Activated CD4-positive, alpha-beta memory T cell treated with anti-CD3 and anti-CD28 coated beads for 36 hours (primary cell): ENCODE measurements at places on chromosomes 6 and 20.

DNA sequence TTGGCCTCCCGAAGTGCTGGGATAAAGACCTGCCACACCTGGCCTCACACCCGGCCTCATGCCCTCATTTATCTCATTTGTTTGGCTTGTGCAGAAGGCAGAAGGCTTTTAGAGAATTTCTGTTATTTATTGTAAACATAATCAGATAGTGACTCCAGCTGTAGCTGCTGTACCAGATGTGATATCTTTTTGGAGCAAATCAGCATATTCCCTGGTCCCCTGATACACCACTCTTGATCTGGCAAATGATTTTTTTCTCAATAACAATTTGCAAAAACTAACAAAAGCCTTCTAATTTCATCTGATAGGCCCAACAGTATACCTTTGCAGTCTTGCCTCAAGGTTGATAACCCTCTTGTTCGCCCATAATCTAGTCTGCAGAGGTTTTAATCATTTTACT lies 26.5 kb upstream of the TULP1 start:
- DNase-seq: no peak

GRCh38 chr20:17810847-17811627 lies 111.3 kb downstream of the BANF2 start:
- no peak for DNase-seq

DNA sequence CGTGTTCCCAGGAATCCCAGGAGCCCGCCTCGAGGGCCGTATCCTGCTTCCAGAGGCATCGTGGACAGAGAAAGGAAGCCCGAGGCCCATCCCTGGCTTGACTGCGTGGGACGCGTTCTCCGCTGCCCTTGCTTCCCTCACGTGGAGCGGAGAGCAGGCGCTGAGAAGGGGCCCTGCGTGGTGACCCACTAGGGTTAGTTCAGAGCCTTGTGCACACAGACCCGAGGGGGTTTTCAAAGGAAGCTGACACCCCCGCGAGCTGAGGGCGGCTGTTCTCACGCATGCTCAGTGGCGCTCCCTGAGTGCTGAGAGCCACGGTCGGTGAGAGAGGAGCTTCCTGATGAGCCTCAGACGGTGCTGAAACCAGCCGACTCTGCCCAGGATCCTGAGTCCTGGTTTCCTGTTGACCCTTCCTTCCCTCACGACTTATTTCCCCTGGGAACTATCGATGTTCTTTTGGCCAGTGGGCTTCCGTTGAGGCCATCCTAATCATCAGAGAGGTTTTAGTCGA lies 28.9 kb upstream of the CCR6 start:
- peak; percentile 82 for DNase-seq

GRCh38 chr20:46406200-46406985 lies at the start of gene ELMO2:
Gene ELMO2 (minus strand): TSS chr20:46406615. CDS start chr20:46394482, 12,133 bp downstream.
- peak; percentile 98 for DNase-seq

- no peak for DNase-seq
These were observed 173.6 kb downstream of the ANKRD60 start for GRCh38 chr20:58054780-58055373.

DNA sequence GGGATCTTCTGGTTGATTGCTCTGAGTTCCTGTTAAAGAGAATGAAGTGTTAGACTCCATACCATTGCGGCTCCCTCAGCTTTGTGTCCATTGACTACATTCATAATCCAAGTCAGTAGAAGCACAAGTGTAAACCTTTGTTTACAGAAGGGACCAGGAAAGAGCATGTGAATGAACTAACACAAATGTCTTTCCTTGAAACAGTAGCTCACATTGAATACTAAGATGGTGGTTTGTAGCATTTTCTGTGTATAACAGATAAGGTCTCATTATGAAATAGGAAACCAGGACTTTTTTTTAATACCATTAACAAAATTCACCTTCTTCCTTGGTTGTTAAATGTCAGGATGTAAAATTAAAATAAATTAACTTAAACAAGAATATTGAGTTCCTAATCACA lies 8.4 kb downstream of the STXBP5 start:
- DNase-seq: no peak

- DNase-seq: no peak
These were observed 249.2 kb upstream of the MARCKS start for GRCh38 chr6:113607821-113608545.

- no peak for DNase-seq
These were observed 45.2 kb upstream of the FANCE start for GRCh38 chr6:35406711-35407485.

- DNase-seq: no peak
These were observed 87.1 kb upstream of the GJE1 start for GRCh38 chr6:142045380-142046278.

- DNase-seq: no peak
These were observed 56.2 kb upstream of the ARID1B start for GRCh38 chr6:156720691-156721685.

- no peak for DNase-seq
These were observed 963 bp downstream of the FOXF2 start for GRCh38 chr6:1390133-1390945.

GRCh38 chr6:44563397-44563796 lies 175.9 kb downstream of the CDC5L start:
- DNase-seq: peak; percentile 23

DNA sequence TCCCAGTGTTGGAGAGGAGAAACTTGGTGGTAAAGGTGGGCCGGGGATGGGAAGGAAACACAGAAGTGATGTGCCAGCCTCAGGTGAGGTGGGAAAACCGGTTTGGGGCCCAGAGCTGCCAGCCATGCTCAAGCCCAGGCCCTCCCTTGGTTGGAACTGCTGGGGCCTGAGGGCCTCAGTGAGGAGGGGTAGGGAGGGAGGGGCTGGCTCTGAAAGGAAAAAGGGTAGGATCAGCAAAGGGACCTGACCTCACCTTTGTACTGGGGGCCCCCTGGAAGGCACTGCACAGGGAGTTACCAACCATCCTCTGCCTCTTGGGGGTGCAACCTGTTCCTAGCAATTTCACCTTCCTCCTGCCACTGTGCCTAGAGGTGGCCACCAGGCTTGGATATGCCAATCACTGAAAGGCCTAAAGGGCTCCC lies 1.8 kb upstream of the SPEF1 start:
- DNase-seq: no peak

DNA sequence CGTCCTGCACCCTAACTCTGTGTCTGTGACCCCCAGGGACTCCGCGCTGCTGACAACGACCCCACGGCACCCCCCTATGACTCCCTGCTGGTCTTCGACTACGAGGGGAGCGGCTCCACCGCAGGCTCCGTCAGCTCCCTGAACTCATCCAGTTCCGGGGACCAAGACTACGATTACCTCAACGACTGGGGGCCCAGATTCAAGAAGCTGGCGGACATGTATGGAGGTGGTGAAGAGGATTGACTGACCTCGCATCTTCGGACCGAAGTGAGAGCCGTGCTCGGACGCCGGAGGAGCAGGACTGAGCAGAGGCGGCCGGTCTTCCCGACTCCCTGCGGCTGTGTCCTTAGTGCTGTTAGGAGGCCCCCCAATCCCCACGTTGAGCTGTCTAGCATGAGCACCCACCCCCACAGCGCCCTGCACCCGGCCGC lies 129.0 kb downstream of the TAF4 start:
- DNase-seq: no peak

DNA sequence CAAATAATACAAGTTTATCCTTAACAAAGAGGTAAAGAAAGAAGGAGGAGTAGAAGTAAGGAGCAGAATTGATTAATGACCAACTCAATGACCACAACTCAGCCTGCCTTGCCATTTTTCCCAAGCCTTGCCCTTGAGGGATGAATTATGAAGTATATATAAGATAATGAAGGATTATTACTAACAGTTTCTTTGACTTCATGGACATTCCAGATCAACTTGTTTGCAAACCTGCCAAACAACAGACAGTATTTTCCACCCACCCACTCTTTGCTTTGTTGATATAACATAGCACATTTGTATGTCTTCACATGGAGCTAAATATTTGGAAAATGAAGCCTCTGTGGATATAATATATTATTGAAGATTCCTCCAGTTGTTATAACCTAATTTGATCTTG lies 9.9 kb upstream of the C6orf141 start:
- no peak for DNase-seq

DNA sequence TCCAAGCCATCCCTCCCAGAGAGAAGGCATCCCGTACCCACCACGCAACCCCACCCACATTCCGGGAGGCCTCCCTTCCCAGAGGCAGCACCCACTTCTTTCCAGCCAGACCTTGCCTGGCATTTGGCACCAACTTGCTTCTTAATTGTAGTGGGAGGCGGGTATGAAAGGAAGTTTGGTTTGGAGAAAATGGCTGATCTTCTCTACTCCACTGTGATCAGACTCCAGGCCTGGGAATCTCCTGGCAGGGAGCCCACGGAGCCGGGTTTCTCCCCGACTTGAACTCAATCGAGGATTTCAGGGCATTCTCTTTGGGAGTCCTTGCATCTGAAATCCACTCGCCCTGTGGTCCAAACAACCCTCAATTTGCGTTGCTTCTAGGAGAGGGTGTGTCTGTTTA lies 107.1 kb downstream of the ZDHHC14 start:
- no peak for DNase-seq

GRCh38 chr6:10409233-10409721 lies 5.6 kb downstream of the TFAP2A start:
- no peak for DNase-seq

- DNase-seq: peak; percentile 76
These were observed 7.9 kb downstream of the CALHM4 start for GRCh38 chr6:116561377-116562018.

DNA sequence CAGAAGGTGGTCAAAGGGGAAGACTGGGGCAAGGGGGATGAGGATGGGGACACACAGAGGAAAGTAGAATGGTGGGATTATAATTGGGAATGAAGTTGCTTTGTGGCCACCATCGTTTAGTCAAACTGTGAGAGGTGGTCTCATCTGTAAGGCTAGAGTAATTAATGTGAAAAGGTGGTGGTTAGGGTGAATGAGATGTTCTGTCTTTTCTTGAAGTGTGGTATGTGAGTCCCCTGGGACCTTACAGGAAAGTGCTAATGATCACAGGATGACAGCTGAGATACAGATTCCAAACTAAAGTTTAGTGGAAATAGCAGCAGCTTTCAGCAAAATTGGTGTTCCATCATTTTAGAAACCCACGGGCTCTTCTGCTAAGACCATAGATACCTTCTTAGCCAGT lies 10.7 kb downstream of the ZFAND3 start:
- DNase-seq: no peak

- no peak for DNase-seq
These were observed 119.7 kb downstream of the EPHA7 start for GRCh38 chr6:93299622-93300021.

- DNase-seq: no peak
These were observed 172.4 kb downstream of the QKI start for GRCh38 chr6:163586888-163587287.

- peak; percentile 64 for DNase-seq
These were observed 131.8 kb upstream of the PROKR2 start for GRCh38 chr20:5448449-5449118.

GRCh38 chr6:156058356-156058755 lies 602.7 kb upstream of the NOX3 start:
- DNase-seq: no peak

GRCh38 chr6:43698584-43699349 lies 11.2 kb upstream of the MRPS18A start:
- no peak for DNase-seq
